ENCODE measurements at places on chromosomes 16 and 17.
A peak's percentile ranks its signal among the peaks of the same experiment; 100 is the strongest.

- no peak for DNase-seq
Measured at GRCh38 chr17:21233581-21234347, 19.4 kb downstream of the NATD1 start.

DNA sequence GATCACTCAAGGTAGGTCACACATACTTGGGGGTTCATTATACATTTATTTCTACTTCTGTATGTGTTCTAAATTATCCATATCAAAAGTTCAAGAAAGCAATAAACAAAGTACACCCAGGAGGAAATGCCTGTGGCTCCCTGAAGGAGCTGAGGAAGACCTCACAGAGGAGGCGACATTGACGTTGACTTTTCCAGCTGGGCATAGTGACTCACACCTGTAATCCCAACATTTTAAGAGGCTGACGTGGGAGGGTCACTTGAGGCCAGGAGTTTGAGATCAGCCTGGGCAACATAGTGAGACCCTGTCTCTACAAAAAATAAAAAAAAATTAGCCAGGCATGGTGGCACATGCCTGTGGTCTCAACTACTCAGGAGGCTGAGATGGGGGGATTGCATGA lies 16.3 kb downstream of the ITGAD start:
- DNase-seq = no peak

DNA sequence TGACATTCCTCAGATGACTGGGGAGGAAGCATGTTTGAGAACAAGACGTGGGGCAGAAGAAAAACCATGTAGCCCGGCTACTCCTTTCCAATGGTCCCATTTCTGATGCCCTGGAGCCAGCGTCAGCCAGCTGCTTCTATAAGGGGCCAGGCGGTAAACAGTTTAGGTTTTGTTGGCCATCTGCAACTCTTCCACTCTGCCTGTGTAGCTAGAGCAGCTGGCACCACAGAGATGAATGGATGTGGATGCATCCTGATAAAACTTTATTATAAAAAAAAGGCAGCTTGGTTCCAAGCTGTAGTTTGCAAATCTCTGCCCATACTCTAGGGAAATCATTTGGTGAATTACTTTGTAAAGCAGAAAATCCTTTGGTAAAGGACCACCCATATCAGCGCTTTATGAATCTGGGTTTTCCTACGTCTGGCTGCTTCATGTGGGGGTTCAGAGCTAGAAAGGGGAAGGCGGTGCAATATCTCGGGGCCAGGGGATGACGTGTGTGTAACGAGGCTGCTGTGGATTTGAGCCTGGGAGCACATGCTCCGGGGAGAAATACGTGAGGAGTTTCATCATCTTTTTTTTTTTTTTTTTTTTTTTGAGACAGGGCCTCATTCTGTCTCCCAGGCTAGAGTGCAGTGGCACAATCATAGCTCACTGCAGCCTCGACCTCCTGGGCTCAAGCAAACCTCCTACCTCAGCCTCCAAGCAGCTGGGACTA lies 3.4 kb upstream of the SRL start:
- DNase-seq = peak; percentile 75

- DNase-seq = no peak
Measured at GRCh38 chr16:78990309-78990701, 610.2 kb downstream of the MAF start.

DNA sequence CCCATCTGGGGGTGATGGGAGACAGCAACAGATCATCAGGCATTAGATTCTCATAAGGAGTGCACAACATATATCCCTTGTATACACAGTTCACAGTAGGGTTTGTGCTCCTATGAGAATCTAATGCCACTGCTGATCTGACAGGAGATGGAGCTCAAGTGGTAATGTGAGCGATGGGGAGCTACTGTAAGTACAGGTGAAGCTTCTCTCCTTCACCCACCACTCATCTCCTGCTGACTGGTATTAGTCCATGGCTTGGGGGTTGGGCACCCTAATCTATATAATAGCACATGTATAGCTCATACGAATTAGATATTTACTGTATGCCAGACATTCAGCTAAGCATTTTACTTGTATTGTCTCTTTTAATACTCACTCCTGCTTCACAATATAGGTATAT lies 101.7 kb downstream of the MAP2K6 start:
- no peak for DNase-seq

DNA sequence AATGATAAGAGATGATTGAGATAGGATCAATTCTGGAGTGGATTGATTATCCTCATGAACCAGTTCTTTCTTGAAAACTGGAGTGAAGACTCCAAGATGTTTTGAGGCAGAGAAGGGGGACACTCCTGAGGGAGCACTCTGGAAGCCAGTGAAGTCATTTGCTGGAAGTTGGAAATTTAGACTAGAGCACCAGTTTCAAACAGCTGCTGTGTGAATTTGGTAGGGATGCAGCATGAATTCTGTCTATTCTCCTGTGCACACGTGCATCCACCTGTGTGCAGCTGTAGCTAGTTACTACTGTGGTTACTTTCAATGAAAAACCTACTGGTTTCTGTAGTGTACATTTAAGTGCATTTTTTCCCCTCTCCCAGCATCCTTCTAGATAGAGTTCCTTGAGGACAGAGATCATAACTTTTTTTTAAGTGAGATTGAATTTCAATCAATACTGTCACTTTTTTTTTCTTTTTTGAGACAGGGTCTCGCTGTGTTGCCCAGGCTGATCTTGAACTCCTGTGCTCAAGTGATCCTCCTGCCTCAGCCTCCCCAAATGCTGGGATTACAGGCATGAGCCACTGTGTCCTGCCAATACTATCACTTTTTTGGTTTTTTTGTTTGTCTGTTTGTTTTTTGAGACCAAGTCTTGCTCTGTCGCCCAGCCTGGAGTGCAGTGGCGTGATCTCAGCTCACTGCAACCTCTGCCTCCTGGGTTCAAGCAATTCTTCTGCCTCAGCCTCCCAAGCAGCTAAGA lies 65.9 kb downstream of the TUBD1 start:
- peak; percentile 31 for DNase-seq

All from NCI-H524 (cell line).